Smooth muscle cell of bladder (primary cell): ENCODE measurements at places on chromosomes 13 and 19. TPM values are rescaled to one million over a fixed set of nuclear protein-coding genes. Genes with fewer than 3 reads are reported as not detected.

ZNF177 gene
- 1.2 and 1.4 TPM in 2 replicates for total RNA-seq

RASAL3 gene
- 0.09 TPM in 1 of 2 replicates, not detected in the other for total RNA-seq

SELENOV gene
- not detected in 2 replicates for total RNA-seq

LILRB1 gene
- total RNA-seq: not detected in 2 replicates

SLC10A2 gene
- not detected in 2 replicates for total RNA-seq

C1QTNF9B gene
- total RNA-seq: 0.28 TPM in 2 replicates

ICAM5 gene
- 1.3 TPM in 2 replicates for total RNA-seq

NLRP4 gene
- total RNA-seq: not detected in 2 replicates

MYO1F gene
- 0.14 and 0.37 TPM in 2 replicates for total RNA-seq

TEX26 gene
- 0.14 and 0.18 TPM in 2 replicates for total RNA-seq

POSTN gene
- total RNA-seq: 396 and 434 TPM in 2 replicates

STOML3 gene
- total RNA-seq: not detected in 2 replicates

ACER1 gene
- total RNA-seq: not detected in 2 replicates

ZNF136 gene
- total RNA-seq: 5.8 and 8.0 TPM in 2 replicates

ZNF526 gene
- 5.7 and 8.4 TPM in 2 replicates for total RNA-seq

GIPC3 gene
- not detected in 2 replicates for total RNA-seq

RASIP1 gene
- total RNA-seq: 1.3 and 2.3 TPM in 2 replicates

ZNF471 gene
- 3.3 and 4.7 TPM in 2 replicates for total RNA-seq
